ENCODE measurements at places on chromosomes 5 and 9.

DNA sequence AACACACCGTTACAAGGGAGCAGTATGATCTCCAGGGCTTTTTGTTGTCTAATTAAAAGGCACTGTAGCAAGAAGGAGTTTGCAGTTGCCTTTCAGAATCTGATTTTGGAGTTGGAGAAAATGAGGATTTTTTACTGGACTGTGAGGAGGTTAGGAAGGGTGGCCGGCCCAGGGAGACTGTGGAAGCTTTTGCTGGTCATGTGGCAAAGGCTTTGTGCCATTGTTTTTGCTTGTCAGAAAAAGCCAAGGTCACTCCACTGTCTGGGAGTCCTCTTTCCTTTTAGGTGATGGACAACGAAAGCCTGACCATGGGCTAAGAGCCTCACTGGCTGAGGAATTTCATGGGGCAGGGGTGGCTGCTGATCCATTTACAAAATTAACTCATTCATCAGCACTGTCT, 10.3 kb upstream of the WHRN start:
- DNase-seq = no peak

GRCh38 chr9:113963017-113963620, 87.0 kb downstream of the ZNF618 start:
- DNase-seq = no peak

GRCh38 chr5:60178101-60178500, 284.6 kb upstream of the PDE4D start:
- no peak for DNase-seq

DNA sequence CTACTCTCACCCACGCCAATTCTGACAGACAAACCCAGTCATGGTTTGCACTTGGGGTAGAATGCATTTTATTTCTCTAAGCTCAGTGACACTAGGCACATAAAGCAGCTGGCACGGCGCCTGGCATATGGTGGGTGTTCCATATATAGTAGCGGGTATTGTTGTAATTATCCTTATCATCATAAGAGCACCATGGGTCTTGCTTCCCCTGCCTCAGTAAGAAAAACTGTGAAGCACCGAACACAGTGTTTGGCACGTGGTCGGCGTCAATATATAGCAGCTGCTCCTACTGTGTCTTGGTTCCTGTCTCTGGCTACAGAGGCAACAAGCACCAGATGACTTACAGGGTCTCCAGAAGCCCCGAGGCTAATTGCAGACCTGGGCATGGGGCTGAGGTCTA, 194.1 kb upstream of the PANK3 start:
- DNase-seq = no peak

DNA sequence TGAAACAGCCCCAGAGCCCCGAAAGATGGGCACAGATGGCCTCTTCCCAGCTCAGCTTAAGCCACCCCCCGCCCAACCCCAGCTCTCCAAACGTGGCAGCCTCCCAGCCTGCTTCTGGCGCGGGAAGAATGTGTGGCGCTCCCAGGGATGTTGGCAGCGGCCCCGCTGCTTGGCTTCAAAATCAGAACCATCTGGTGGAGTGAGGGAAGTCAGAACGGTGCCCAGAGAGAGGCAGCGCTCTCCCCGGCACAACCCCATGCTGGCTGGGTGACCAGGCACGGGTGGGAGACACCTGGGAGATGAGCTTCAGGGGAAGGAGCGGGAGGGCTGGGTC, 72.7 kb upstream of the ORM1 start:
- DNase-seq = no peak

DNA sequence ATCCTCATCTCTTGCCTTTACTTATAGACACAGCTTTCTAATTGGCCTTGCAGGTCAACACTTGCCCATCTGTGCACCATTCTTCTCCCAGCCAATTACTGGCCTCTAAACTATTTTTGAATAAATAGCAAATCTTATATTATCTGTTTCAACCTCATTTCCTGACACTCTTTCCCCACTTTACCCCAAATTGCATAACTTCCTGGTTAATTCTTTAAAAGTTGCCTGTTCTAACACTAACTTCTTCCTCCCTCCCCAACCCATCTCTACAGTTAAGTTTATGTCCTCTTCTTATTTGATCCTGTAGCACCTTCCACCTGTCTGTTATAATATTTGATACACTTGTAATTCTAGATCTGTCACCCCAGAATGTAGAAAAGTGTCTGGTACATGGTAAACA, 372.1 kb downstream of the PDE4D start:
- no peak for DNase-seq

GRCh38 chr5:180352116-180353047, 754 bp downstream of the GFPT2 start:
- no peak for DNase-seq

DNA sequence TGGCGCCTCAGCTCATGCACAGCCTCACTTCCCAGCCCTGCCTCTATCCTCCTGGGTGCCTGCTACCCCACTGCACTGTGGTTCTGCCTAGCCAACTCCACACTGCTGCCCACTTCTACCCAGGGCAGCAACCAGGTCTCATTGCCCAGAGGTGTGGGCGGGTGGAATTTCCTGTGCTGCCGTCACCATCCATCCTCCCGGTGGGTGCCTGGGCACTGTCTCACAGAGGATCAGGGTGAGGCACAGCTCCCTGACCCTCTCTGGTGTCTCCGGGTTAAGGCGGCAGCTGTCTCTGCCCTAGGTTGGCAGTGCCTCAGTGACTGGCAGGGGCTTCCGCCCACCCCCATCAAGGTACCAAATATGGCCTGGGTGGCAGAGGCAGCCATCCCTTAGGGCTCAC, 4.3 kb upstream of the MTMR12 start:
- DNase-seq = no peak

GRCh38 chr9:86481466-86481865, 127.3 kb upstream of the TUT7 start:
- DNase-seq = no peak

- DNase-seq = no peak
Measured at GRCh38 chr5:144328494-144328893, 157.8 kb downstream of the KCTD16 start.

DNA sequence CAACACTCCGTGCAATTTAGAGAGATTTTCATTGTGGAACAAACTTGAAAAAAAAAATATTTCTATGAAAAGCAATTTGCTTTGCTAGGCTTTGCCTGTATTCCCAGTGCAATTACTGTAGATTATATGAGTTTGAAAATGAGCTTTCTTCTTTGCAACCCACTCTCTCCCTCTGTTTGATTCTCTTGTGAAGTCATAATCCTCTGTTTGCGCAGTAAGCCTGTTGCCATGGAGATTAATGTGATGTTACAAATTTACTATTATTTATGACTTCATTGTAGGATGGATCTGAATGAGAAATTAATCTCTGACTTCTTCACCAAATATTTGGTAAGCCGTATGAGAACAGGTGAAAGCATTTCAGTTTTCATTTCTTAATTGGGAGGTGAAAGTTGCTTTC, 320.3 kb downstream of the SPATA31D1 start:
- no peak for DNase-seq

DNA sequence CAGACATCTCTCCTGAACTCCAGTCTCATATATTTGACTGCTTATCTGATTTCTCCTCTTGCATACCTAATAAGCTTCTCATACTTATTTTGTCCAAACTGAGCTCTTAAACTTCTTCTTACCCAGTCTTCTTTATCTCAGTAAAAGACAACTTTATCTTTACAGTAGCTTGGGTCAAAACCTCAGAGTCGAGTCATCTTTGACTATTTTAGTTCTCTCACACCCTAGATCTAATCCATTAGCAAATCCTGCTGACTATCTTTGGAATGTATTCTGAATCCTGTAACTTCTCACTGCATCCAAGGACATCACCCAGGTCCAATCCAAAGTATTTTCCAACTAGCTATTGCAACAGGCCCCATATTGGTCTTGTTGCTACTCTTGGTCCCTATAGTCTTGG, 11.8 kb upstream of the JAK2 start:
- DNase-seq = no peak

DNA sequence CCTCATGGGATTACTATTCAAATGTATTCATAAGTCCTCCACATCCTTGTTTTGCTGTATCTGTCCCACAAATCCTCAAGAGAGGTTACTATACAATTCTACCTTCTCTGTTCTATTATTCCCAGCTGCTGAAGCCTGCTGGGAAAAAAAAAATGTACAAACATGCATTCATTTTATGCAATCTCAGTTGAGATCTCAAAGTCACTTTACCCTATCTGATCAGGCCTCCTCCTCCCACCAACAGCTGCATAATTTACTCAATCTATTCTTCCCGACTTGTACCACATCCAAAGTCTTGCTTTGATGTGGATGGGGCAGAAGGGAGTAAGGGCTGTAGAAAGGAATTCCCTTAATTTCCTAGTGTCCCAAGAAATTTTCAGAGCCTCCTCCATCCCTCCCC, 28.6 kb downstream of the PSIP1 start:
- DNase-seq = no peak

- DNase-seq = no peak
Measured at GRCh38 chr5:119651486-119651885, 22.1 kb downstream of the FAM170A start.

- DNase-seq = no peak
Measured at GRCh38 chr5:32505756-32506155, 61.2 kb upstream of the ZFR start.

- DNase-seq = no peak
Measured at GRCh38 chr9:70013598-70014196, 30.0 kb upstream of the MAMDC2 start.

GRCh38 chr9:73807952-73808351, 656.3 kb downstream of the ANXA1 start:
- DNase-seq = no peak

GRCh38 chr5:59758566-59758965, 135.0 kb downstream of the PDE4D start:
- no peak for DNase-seq

GRCh38 chr9:89160806-89161205, 17.8 kb downstream of the SHC3 start:
- DNase-seq = no peak

DNA sequence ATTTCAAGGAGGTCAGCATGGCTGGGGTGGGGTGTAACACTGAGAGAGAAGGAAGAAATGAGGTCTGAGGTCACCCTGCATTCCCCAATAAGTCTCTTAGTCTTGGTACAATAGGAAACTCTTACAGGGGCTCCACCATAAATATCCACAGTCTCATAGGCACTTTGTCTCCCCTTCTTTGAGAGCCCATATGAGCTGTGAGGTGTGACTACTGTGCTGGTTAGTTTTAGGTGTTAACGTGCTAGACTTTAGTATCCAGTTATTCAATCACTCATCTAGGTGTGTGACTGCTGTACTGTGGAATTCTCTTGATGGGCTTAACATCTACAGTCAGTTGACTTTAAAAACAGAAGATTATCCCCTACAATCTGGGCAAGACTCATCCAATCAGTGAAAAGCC, 378.1 kb upstream of the RFX3 start:
- no peak for DNase-seq

DNA sequence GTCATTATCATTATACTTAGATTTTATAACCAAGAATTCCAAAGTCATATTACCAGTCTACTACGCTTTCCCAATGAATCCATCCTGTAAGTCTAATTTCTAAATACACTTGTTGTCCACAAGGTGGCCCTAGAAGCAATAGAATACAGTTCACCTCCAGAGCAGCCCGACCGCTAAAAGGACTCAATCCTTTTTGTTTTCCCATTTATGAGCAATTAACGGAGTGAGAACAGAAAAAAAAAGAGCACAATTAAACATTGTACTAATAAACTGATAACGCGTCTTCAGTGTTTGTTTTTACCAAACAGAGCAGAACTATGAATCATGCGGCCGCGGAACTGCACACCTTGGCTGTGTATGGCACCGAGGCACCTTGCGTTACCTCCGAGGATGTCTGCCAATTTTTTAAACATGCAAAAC, 160.7 kb upstream of the DAPK1 start:
- no peak for DNase-seq

- DNase-seq = no peak
Measured at GRCh38 chr9:109880276-109881169, 100.5 kb downstream of the PALM2AKAP2 start.

DNA sequence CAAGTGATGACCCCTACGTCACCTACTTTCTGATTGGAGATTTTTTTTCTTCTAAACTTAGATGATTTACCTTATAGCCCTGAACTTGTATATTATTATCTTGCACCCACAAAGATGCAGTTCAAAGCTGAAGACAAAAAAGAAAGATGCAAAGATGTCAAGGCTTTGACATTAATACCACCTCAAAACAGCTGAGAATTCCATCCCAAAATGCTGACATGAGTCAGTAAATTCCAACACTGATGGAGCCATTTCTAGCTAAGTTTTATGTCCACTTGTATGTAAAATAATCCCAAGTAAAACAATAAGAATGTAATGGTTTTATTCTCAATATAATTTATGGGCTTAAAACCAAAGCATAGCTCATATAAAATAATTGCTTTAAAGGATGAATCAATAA, 91.5 kb upstream of the CDH9 start:
- no peak for DNase-seq

DNA sequence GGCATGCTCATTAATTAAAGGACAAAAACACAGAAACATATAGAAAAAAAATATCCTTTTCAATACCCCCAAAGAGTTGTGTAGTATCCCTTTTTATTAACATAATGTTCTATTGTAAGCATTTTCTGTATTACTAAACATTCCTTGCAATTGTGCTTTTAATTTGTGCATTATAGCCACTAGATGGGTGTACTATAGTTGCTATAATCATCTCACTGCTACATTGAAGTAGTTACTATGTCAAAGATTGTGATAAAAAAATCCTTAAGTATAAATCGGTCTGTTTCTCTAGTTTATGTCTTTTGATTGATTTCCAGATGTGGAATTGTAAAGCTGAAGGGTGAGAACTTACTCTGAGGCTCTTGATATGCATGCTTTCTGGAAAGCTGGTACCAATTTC, 21.4 kb downstream of the FREM1 start:
- DNase-seq = no peak

- no peak for DNase-seq
Measured at GRCh38 chr5:74428275-74428674, 212.3 kb downstream of the ENC1 start.

- DNase-seq = no peak
Measured at GRCh38 chr9:116219686-116220085, 66.1 kb downstream of the PAPPA start.

- DNase-seq = no peak
Measured at GRCh38 chr9:36991516-36992134, 42.4 kb downstream of the PAX5 start.

GRCh38 chr5:6453937-6454560, 5.4 kb downstream of the UBE2QL1 start:
- no peak for DNase-seq

GRCh38 chr5:58898006-58898405, 315.1 kb downstream of the RAB3C start:
- no peak for DNase-seq

DNA sequence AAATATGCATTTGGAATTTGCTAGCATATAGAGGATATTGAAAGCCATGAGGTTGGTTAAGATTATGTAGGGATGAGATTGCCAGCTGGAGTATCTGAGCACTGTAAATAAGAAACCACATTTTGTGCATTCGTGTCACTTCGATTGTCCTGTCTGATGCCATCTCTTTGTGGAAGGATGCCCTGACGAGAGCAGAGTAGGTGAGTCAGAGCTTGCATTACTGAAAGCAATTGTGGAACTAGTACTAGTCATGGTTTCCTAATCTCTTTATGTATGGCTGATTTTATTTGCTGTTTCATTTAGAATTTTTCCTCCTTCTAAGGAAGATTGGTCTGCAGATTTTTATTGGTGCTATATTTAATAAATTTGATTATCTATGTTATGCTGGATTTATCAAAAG, 14.5 kb upstream of the TAS2R1 start:
- no peak for DNase-seq
